ENCODE measurements at places on chromosomes 3 and 15.

DNA sequence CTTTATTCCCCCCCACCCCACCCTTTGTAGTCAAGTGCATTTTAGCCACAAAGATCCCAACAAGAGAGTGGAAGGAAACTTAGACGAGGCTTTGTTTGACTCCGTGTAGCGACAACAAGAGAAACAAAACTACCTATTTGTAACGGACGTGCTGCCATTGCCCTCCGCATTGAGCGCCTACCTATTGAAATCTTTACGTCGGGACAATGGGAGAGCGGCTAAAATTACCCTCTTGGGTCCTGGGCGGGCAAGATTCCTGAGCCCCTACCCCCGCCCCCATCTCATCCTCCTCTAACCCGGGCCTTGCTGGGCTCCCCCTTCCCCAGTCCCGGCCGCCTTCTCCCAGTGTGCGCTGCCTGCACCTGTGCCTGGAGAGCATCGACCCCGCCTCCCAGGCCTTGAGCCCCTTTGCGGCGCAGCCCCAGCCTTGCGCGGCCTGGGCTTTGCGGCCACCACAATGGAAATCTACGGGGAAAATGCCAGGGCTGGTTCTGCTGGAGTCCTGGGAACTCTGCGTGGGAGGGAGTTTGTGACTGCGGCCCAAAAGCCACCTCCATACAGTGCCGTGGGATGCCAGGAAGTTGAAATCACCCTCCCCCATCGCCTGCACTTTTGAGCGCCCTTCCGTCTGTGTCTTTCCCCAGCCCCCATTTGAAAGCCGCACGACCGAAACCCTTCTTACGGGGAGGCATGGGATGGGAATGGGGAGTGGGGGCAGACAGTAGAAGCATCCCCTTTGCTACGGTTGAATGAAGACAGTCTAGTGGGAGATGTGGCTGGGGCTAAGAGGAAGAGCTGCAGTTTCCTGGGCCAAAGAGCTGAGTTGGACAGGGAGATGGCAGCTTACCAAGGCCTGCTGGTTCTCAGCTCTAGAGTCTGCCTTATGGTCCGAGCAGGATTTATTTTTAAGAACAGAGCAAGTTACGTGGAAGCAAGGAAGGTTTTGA is 1.1 kb upstream of the SOX2 start:
- DNase-seq = no peak

DNA sequence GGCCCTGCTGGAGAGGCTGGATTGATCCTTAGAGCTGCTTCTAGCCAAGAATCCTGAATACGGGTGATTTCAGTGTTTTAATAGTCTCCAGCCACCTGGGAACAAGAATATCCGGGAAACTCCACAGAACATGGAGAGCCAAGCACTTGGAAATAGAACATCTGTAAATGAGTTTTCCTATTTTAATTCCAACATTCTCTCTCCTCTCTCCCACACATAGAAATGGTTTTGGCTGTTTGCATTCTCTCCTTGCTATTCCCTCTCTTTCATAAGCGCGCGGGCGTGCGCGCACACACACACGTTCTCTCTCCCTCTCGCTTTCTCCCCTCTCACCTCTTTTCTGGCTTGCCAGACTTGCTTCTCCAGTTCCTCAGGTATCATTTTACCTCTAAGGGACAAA is 50.6 kb downstream of the GADL1 start:
- DNase-seq = no peak

DNA sequence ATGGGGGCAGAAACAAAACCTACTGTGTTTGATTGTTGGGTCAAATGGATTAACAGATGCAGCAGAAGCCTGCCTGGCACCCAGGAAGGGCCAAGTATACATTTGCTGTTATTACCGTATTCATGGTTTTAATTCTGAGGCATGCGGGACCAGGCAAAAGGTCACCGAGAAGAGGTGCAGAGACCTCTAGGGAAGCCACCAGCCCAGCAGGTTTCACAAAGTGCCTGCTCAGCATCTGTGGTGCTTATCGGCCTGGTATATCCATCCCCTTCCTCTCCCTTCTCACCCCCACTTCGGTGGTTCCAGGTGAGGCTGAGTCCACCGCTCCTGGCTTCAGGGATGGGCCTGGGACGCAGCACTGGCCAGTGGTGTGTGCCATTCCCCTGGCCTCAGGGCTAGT is 13.1 kb downstream of the TPRA1 start:
- no peak for DNase-seq

GRCh38 chr3:171384101-171384891 is 75.9 kb downstream of the TNIK start:
- DNase-seq = no peak

- no peak for DNase-seq
Measured at GRCh38 chr15:69015591-69015990, 1.1 kb downstream of the NOX5 start.

- no peak for DNase-seq
Measured at GRCh38 chr3:56773986-56774385, 27.8 kb downstream of the ARHGEF3 start.

GRCh38 chr15:36284911-36285310 is 294.5 kb upstream of the CDIN1 start:
- DNase-seq = no peak
